ENCODE measurements at places on chromosomes 3 and 15. TPM values are rescaled to one million over a fixed set of nuclear protein-coding genes. Genes with fewer than 3 reads are reported as not detected.

- peak; percentile 79 for DNase-seq
Measured at GRCh38 chr3:111712294-111713167, 117.4 kb upstream of the ZBED2 start.

The CHRM5 gene
- polyA plus RNA-seq, result not detected

GRCh38 chr15:58182460-58183163, 44.4 kb downstream of the AQP9 start:
- no peak for DNase-seq

- no peak for DNase-seq
Measured at GRCh38 chr3:53150247-53151085, 10.5 kb upstream of the PRKCD start.

- no peak for DNase-seq
Measured at GRCh38 chr3:71997066-71997653, 212.2 kb upstream of the PROK2 start.

DNA sequence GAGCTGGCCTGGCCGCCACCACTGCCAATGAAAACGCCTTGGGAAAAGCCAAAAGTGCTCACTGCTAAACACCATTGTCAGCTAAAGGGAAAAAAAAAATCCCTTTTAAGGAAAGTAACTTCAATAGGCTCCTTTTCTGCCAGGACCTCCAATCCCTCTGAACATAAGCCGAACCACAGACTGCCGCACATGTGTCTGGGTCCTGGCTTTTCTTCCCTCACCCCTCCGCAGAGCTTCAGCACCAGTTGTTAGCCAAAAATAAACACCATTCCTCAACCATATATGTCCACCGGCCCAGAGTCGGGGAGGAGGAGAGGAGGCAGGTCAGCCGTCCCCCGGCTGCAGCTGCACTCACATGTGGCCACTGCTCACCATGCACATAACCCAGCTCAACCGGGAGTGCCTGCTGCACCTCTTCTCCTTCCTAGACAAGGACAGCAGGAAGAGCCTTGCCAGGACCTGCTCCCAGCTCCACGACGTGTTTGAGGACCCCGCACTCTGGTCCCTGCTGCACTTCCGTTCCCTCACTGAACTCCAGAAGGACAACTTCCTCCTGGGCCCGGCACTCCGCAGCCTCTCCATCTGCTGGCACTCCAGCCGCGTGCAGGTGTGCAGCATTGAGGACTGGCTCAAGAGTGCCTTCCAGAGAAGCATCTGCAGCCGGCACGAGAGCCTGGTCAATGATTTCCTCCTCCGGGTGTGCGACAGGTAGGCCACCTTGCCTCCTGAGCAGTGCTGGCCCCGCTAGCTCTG, at the start of gene FBXL22:
Gene FBXL22 (plus strand): TSS at position 350 of the 753 bp plus-strand sequence. CDS start 6 bp downstream, at position 356.
- no peak for DNase-seq

- no peak for DNase-seq
Measured at GRCh38 chr15:85525755-85526154, 145.4 kb downstream of the AKAP13 start.

The CPNE9 gene
- polyA plus RNA-seq, result not detected

DNA sequence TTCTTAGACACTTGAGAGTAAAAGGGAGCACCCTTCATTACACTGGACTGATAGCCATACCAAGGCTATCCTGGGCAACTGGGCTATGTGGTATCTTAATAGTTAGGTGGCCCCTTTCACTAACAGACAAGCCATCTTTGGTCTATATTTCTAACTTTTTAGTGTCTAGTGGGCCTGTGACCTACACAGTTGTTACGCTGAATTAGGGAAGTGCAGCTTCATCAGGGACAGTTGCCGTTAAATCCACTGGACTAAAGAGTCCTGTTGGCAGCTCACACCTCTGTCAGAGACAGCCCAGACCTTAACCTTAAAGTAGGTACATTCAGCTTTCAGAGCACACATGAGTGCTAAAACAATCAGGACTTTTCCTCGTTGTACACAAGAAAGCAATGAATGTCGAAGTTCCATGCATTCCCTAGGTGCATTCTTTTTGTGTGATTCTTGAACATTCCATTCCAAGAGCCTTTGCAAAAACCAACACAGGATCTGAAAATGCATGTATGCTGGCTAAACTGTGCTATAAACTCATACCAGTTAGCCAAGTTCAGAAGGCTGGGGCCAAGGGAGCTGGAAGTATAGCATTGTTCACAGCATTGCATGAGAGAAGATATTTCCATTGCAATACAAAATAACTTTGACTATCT, 230.2 kb upstream of the EIF1B start:
- peak; percentile 90 for DNase-seq

DNA sequence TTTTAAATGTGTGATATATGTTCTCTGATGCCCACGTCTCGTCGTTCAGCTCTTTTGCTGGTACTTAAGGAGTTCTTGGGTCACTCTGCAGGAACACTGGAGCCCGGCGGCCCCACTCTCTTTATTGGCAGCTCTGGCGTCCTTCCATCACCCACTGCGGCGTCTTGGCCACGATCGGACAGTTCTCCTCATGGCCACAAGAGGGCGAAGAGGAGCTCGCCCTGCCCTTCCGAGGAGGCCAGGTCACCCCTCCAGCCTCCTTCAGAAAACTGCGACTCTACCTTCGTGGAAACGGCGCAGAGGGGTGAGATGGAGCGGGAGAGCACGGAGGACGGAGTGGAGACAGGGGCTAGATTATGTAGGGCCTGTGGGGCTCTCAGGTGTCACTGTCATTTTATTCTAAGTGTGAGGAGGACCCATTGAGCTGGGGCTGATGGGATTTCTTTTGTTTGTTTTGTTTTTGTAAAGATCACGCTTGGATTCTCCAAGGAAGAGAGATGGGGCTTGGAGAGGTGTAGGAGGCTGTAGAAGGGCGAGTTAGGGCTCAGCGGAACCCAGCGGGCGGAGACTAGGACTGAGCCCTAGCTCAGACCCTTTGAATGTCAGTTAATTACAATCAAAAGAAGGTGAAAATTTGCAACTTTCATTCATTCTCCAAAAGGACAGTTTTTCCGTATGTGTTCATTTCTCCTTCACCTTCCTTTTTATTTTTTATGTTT, 28.0 kb upstream of the GABRA5 start:
- no peak for DNase-seq

DNA sequence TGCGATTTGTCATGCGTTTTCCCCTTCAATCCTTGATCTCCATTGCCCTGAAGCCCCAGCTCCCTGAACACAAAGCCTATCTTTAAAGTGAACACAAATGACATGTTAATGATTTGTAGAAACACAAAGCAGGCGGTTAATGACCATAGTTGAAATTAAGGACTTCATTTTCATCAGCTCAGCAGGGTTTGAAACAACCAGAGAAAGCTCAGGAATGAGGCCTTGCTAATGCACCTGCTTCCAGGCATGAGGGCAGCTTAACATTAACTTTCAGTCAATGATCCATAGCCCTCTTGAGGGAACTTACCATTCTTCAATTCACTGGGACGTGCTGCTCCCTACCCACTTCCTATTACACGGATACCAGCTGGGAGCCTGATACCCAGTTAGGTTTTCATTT, 427.2 kb upstream of the CBLB start:
- DNase-seq, result no peak

GRCh38 chr3:96416549-96417255, 397.7 kb upstream of the EPHA6 start:
- DNase-seq, result no peak

GRCh38 chr3:149421764-149422163, 44.3 kb upstream of the TM4SF1 start:
- no peak for DNase-seq

GRCh38 chr3:159348431-159348830, 546.6 kb downstream of the MFSD1 start:
- no peak for DNase-seq

- DNase-seq, result peak; percentile 67
Measured at GRCh38 chr3:192063570-192063969, 602.6 kb downstream of the PYDC2 start.

GRCh38 chr15:28959326-28959725, 73.6 kb downstream of the APBA2 start:
- DNase-seq, result no peak

DNA sequence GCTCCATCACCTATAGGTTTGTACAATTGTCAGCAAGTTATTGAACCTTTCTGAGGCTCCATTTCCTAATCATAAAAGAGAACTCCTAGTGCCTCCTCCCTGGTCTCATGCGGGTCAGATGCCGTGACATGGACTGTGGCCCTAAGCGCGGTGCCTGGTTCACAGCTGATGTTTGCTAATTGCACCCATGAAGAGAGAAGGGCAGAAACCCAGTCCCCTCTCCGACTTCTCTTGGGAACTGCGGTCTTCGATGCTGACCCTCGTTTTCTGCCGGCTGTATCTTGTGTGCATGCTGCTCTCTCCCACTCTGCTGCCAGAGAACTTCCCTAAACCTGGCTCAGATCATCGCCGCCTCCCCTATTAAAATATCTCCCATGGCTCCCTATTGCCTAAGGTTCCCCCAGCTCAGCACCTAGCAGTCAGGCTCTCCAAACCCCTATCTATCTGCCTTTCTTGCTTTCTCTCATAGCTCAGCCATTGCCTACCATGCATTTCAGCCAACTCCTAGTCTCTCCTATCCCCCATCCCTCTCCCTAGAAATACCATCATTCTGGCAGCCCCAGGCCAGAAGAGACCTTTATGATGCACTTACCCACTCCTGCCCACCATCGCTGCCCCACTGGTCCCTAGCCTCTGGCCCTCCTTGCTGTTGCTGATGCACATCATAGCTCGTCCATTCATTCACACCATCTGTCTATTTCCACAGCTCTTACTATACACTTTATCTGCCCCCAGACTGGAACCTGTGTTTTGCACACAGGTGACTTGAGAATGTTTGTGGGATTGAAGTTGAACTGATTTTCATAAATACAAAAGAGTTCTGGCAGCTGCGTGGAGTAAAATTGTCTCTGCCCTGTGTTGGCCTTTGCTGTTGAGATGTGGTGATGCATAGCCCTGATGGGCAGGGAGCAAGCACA, 6.6 kb downstream of the ISG20 start:
- DNase-seq, result no peak

- DNase-seq, result no peak
Measured at GRCh38 chr15:52224211-52224610, 33.0 kb upstream of the GNB5 start.

DNA sequence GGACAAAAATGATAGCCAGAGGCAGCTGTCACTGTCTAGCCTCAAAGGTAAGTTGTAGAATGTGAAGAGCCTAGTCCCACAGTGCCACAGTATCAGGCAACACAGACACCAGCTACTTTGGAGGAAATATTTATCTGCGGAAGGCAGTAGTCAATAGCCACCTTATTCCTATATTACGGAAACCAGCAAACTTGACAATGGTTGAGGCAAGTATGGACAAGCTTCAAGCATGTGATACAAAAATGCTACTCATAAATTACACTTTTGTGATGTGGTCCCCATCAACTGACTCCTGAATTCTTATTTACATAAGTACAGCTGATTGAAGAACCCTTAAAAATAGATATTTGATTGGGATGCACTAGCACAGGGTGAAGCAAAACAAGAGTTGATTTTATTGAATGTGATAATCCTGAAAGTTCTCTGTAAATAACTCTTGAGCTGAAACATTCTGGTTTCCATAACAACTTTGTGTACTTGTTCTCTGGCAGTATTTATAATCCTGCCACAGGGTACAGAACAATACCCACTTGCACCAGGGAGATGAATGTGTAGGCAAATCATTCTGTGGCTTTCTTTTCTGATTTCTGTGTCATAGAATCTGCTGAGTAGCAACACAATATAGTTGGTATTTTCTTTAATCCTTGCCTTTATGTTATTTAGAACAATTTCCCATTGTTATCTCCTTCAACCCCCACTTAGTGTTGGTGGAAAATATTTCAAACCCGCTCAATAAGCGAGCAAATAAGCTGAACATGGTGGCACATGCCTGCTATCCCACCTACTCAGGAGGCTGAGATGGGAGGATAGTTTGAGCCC, at the start of gene ANKUB1:
Gene ANKUB1 (minus strand): TSS at position 103 of the 819 bp plus-strand sequence. CDS start 188 bp downstream, outside the sequence.
- no peak for DNase-seq

- DNase-seq, result no peak
Measured at GRCh38 chr3:71358243-71358642, 225.3 kb downstream of the FOXP1 start.

DNA sequence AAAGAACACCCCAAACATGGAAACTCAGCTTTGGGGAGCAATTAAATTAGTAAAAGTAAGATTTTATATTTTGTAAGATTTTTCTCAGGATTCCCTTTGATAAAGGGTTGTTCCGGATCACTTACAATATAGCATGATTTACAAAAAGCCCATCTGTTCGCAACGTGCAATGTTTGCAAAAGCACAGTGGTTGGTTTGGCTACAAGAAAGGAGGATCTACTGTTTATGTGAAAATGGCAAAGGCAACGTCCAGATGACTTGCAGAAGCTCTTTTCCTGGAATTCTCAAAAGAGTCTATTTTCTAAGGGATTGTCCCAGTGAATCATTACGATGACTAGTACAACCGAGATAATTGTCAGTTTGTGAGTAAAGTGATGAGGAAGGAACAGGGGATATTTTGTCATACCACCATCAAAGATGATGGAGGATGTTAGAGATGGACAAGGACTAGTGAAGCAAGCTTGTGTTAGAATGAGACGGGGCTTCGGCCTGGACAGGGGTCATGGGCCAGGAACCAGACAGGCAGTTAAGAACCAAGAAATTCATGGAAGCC, 71.6 kb downstream of the CRYGS start:
- DNase-seq, result peak; percentile 5

The CELSR3 gene
- polyA plus RNA-seq, result 0.42 TPM

DNA sequence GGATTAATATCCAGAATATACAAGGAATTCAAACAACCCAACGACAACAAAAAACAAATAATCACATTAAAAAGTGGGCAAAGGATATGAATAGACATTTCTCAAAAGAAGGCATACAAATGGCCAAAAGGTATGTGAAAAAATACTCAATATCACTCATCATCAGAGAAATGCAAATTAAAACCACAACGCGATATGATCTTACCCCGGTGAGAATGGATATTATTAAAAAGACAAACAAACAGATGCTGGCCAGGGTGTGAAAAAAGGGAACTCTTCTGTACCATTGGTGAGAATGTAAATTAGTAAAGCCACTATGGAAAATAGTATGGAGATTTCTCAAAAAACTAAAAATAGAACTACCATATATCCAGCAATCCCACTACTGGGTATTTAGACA, 43.5 kb upstream of the MEF2A start:
- DNase-seq, result no peak

The ELL3 gene
- 3.0 TPM for polyA plus RNA-seq

The MINDY4B gene
- polyA plus RNA-seq, result not detected
